ENCODE measurements at places on chromosomes 1 and 21.

GRCh38 chr1:153277852-153278251 lies 18.4 kb downstream of the LORICRIN start:
- DNase-seq = peak; percentile 54

DNA sequence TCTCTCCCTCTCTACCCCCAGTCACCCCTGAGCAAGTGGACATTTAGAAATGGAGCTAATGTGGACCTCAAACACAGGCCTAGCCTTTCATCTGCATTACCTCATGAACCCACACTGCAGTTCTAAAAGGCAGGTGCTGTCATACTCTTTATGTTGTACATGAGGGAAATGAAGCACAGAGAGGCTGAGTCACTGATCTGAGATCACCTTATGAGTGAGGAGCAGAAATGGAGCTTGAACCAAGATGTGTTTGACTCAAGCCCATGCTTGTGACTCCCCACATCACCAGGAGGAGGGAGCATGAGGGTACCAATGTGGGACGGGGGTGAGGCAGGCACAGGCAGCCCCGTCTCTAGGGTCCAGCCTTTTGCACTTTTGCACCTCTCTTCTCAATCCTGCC lies 702.8 kb downstream of the PTPRU start:
- no peak for DNase-seq

- no peak for DNase-seq
Measured at GRCh38 chr1:43432907-43433306, 20.8 kb downstream of the HYI start.

GRCh38 chr1:151947140-151947539 lies 37.8 kb upstream of the THEM4 start:
- DNase-seq = no peak

DNA sequence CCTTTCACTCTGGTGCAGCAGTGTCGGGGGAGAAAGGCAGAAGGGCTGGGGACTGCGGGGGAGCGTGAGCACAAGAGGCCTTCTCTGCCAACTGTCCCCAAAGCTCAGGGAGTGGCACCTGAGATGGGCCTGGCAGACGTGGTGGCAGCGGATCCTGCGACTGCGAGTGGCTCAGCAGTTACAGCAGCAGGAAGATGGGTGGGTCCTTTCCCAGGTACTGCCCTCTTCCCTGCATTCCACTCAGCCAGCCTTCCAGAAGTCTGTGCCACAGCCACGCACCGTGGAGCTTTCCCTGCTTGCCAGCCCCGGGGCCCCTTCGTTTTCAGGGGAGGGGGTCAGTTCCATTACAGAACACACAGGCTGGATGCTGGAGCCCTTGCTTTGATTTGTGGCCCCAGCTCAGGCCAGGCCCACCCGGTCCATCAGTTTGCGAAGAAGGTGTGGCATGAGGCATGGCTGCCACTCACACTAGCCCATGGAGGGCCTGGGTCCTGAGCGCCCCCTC lies 17.2 kb downstream of the MTHFR start:
- no peak for DNase-seq

- DNase-seq = no peak
Measured at GRCh38 chr1:47438165-47439016, 547 bp downstream of the FOXD2 start.

DNA sequence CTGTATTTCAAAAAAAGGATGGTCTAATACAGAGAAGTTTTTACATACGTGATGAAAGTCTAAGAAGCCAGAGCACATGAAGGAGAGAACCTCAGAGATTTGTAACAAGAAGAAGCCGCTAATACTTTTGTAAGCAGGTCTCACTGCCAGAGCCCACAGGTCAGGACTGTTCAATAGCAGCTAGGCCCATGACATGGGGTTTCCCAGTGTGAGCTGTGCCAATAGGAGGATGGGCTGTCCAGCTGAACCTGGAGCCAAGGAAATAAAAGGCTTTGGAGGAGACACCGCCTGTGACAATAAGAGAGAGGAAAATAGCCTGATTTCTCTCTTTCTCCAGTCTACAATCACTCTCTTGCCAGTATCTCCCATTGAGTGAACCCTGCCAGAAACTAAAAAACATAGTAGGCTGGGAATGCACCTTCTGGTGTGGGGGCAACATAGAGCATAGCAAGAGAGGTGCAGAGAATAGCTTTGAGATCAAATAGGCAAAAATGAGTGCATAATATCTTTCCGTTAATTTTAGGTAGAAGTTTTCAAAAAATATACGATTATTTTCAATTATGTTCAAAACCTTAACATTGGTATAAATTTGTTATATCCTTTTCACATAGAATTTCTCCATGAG lies 360.3 kb downstream of the NEGR1 start:
- DNase-seq = no peak

GRCh38 chr1:866095-866494 lies 57.6 kb upstream of the SAMD11 start:
- DNase-seq = no peak

DNA sequence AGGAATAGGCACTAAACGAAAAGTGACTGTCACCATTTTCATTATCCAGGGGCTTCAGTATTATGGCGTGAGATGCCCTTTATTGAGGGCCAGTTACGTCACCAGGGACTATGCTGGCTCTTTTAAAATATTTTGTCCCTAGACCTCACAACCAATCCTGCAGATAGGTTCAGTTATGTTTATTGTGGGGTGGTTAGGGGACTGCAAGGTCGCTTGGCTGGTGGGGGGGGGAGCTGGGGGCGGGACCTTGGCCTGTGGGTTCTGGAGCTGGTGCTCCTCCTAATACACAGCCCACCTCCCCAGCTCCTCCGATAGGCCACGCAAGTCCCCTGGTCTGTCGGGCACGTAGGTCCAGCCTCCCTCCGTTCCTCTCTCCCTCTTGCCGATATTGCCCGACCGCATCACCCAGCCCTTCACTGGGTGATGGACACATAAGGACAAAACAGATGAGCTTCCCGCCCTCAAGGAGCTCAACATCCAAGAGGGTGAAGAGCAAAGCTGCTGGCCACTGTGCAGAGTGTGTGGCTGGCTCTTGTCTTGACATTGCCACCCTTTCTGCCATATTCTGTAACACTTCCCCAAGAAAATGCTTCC lies 271.8 kb downstream of the MATN1 start:
- DNase-seq = no peak

- DNase-seq = no peak
Measured at GRCh38 chr1:72892461-72892860, 610.1 kb upstream of the NEGR1 start.

Measured in HEK293T (cell line).